ENCODE measurements at places on chromosomes 13 and 19. TPM values are rescaled to one million over a fixed set of nuclear protein-coding genes. Genes with fewer than 3 reads are reported as not detected.

DNA sequence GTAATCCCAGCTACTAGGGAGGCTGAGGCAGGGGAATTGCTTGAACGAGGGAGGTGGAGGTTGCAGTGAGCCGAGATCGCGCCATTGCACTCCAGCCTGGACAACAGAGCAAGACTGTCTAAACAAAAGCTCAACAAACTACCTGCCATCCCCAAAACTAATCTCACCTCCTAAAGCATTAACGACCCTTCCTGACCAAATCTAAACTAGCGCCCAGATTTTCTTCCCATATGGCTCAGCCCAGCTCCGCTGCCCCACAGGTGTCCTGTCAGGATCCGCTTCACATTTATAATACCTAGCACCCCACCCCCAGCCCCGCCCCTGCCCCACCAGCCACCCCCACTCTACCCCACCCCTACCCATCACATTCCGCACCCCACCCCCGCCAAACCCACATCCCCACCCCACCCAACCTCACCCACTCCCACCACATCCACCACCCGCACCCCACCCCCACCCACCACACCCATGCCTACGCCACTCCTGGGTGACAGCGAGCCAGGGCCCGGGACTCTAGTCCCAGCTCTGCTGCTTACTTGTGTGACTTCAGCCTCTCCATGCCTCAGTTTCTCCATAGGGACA, 599 bp downstream of the C19orf12 start:
- no peak for DNase-seq

CPT1C gene
- total RNA-seq, result 53.1 TPM

ZNF536 gene
- 2.0 TPM for total RNA-seq

DNA sequence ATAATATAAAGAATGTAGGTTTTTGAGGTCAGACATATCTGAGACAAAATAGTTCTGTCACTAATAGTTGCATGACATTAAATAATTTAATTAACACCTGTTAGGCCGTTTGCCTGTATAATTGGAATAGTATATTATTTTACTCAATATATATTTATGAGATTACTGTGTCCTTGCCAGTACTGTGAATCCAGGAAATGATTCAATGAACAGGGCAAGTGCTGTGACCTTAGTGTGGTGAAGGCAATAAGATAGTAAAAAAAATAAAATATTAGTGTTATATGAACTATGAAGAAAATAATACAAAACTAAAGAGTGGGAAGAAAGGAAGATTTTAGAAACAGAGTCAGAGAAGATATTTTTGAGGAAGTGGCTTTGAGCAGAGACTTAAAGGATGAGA, 403.7 kb downstream of the PCDH9 start:
- no peak for DNase-seq

DNA sequence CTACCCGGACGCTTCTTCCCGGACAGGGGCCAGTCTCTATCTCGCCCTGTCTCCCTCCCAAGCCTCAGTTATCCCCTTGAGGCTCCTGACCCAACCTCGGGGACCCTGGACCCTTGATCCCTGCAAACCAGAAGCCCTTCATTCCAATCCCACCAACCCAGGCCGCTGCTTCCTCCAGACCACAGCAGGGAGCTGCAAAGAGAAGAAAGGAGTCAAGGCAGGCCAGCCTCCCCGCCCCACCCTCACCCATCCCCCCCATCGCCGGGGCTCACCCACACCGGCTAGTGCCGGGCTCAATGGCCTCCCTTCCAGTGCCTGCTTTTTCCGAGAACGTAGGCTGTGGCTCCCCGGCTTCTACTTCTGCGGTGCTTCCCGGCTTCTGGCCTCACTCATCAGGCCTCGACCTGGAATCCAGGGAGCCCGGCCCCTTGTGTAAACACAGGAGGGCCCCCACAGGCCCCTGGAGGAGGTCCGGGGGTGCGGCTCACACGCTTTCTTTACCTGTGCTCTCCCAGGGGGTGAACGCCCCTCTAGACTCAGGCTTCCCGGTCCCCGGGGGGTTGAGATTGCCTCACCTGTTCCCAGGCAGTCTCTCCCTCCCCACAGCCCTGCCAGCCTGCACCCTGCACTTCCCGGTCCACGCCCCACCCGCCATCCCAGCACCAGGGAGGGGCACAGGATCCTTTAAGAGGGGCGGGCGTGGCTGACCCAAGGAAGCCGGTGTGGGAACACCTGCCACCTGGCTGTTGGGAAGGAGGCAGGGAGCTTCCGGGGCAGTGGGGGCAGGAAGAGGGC, at the start of gene FAM83E:
TSS of gene FAM83E (minus strand) at position 641 of the 795 bp plus-strand sequence. CDS start 1,704 bp downstream, outside the sequence.
- no peak for DNase-seq

GRCh38 chr19:13866463-13867046, 10.4 kb upstream of the NANOS3 start:
- no peak for DNase-seq

CYP2F1 gene
- total RNA-seq, result not detected

NRTN gene
- 2.1 TPM for total RNA-seq

GGN gene
- total RNA-seq, result 2.8 TPM

GRCh38 chr13:55606045-55606665, 1534.6 kb upstream of the PRR20A start:
- no peak for DNase-seq

- peak; percentile 53 for DNase-seq
These were observed 3.0 kb downstream of the CNFN start for GRCh38 chr19:42386974-42387707.

DNA sequence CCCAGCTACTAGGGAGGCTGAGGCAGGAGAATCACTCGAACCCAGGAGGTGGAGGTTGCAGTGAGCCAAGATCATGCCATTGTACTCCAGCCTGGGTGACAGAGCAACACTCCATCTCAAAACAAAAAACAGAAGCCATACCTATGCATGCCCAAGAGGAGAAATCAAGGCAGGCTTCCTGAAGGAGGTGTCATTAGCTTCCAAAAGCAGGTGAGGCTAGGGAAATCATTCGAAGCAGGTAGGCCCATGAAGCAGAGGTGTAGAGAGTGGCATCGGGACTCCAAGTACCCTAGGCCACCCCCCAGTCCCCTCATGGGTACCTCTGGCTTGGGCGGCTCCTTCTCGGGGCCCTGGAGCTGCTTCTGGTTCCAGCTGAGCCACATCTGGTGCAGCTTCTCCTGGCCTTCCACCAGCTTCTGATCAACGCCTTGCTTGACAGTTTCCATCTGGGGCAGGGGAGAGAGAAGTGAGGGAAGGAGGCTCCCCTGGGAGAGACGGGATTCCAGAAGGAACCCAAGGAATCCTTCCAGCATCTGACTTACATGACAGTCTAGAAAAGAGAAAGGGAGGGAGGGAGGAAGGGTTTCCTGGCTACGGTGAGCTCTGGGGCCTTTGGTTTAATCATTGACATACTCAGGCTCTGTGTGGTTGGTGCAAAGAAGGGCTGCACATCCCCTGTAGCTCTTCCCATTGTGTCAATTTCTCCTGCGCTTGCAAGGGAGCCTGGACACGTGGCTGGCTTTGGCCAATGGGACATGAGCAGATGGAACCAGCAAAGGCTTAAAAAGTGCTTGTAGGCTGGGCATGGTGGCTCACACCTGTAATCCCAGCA, 13.1 kb upstream of the TICAM1 start:
- no peak for DNase-seq

DNA sequence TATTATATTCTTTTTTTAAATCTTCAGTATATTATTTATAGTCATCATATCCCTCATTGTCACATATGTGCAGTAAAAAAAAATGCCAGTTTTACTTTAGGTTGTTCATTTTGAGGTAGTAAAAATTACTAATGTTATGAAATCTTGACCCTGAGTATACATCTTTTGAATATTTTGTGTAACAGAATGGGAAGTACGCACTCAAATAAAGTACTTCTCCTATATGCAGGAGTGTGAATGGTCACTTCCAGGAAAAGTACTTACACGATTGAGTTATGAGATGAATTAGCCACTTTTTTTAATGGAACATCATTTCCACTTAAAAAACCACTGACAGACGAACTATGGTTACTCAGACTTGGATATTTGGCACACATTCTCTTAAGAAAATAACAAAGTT, 58.5 kb downstream of the C13orf42 start:
- DNase-seq, result no peak

GRCh38 chr13:95642999-95643398, 1.5 kb downstream of the DZIP1 start:
- no peak for DNase-seq

- DNase-seq, result no peak
These were observed 100.9 kb downstream of the FOXO1 start for GRCh38 chr13:40565282-40566148.

UNC13A gene
- total RNA-seq, result 4.0 TPM

- DNase-seq, result peak; percentile 27
These were observed at the start of gene FLT1 for GRCh38 chr13:28494778-28495537. FLT1 (minus strand) TSS chr13:28495128; CDS start chr13:28494843, 285 bp downstream.

CAPN12 gene
- 4.1 TPM for total RNA-seq

DNA sequence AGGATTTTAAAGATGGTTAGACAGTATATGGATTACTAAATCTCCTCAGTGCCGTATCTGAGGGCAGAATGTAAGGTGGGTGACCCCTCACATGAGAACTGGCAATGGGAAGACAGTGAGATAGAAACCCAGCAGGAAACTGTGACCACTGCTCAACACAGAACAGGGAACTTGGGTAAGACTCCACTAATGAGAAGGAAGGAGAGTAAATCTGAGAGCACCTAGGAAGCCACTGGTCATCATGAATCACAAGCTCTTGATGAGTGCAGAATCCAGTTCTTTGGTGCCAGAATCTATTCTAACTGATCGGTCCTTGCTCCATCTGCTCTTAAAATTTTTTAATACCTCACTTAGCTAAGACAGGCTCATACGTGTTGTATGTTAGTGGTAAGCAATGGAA, 261.8 kb downstream of the KLF12 start:
- no peak for DNase-seq

- no peak for DNase-seq
These were observed 2.8 kb downstream of the SOHLH2 start for GRCh38 chr13:36211567-36211966.

ZSWIM9 gene
- total RNA-seq, result 10.3 TPM

CEACAM8 gene
- total RNA-seq, result not detected

SGCG gene
- not detected for total RNA-seq

CDC42EP5 gene
- 1.6 TPM for total RNA-seq

ATP4A gene
- not detected for total RNA-seq

SAFB gene
- total RNA-seq, result 151 TPM

- no peak for DNase-seq
These were observed 115.8 kb downstream of the TRPC4 start for GRCh38 chr13:37753776-37754175.

DNA sequence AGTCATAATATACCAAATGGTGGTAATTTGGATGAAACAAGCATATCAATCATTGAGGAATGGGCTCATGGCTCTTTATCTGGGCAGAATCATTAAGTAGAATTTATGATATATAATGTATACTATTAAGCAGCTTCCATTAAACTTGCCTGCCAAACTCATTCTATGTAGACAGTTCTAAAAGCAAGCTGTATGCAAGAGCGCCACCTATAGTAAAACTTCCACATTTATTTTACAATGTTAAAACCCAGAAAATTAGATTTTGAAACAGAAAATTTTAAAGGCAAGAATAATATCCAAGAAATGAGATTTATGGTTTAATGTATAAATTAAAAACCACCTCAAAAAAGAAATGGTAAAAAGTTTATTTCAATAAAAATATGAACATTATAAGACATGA, 161.5 kb downstream of the MZT1 start:
- DNase-seq, result no peak

GRCh38 chr13:59666504-59666903, 497.2 kb downstream of the DIAPH3 start:
- no peak for DNase-seq

DNA sequence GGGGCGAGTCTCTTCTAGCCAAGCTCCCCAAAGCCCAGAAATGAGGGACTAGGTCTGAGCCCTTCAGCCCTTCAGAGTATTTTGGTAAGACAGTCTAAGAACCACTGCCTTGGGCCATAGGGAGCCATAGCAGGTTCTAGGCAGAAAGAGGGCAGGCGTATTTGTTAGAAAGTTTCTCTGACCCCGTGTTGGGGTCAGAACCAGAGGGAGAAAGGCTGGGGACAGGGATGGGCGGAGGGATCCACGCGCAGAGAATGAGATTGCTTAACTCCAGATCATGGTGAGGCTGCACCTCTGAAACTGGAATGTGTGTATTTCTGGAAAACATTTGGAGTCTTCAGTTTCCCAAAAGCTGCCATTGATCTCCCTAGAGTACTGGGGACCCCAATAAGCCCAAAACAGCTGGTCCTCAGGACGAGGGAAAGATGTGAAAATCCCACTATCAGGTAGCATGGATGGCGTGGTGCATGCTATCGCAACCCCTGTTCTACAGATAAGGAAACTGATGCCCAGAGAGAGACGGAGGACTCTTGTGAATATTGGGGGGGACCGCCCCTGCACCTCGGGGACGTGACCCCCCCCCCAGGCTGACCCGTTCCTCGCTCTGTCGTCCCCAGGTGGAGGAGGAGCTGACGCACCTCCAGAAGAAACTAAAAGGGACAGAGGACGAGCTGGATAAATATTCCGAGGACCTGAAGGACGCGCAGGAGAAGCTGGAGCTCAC, 703 bp upstream of the TPM4 start:
- no peak for DNase-seq

DNA sequence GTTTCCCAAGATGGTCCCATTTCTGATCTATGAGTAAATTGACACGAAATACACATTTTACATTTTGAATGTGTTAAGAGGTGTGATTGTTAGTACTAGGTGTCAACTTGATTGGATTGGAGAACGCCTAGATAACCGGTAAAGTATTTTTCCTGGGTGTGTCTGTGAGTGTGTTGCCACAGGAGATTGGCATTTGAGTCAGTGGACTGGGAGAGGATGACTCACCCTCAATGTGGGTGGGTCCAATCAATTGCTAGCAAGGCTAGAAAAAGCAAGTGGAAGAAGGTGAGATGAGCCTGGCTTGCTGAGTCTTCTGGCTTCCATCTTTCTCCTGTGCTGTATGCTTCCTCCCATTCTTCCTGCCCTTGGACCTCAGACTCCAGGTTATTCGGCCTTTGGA, 960.7 kb upstream of the PCDH9 start:
- DNase-seq, result no peak
